ENCODE measurements at places on chromosomes 2 and 18.
A peak's percentile ranks its signal among the peaks of the same experiment; 100 is the strongest.

DNA sequence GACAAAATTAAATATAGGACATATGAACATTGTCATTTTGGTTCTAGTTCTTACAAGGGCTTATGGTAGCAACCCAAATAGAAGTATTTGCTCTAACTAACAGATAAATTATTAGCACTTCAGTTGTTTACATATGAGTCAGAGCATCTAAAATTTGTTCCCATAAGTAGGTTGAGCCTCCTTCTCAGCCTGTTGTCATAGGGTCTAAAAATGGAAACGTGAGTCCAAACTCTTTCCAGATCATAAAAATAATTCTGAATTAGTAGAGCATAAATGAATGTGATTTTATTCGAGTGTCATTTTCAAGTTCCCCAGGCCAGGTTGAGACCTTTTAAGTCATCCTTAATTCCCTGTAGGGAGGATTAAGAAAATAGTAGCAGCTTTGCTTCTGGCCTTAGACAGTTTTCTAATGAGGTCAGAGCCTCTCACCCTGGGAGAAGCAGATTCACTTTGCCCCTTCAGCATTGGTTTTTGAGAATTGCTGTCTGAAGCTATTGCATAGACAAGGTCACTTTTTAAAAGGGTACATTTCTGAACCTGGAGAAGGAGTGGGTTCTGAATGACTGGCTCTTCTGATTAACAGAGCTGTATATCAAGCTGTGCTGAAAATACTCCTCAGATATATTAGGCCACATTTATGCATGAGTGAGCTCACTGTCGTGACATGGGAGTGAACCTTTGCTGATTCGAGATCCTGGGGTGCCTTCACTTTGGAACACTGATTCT, 164.3 kb downstream of the NEDD4L start:
- DNase-seq, result no peak

- DNase-seq, result no peak
Observed at GRCh38 chr2:104443145-104443544, 410.8 kb upstream of the POU3F3 start.

DNA sequence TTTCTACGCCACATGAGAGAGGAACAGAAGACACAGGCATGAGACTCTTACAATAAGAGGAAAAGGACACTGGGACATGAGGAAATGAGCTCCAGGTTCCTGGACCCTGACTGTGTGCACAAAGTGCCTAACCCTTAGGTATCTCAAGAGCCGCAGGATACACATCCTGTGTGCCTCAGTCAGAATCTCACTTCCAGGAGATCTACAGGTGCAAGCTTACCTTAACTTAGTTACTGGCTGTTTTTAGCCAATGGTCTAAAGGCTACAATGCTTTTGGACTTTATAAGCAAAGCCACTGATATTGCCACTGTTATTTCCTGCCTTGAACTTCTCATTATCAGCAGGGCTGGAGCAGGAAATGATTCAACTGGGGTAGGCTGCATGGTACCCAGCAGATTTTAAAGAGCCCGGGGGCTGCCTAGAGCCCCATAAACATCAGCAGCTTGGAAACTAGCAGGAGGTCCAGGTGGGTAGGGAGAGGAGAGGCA, 254.4 kb downstream of the ZNF521 start:
- no peak for DNase-seq

GRCh38 chr2:100018341-100019193, 123.8 kb downstream of the AFF3 start:
- peak; percentile 67 for DNase-seq

DNA sequence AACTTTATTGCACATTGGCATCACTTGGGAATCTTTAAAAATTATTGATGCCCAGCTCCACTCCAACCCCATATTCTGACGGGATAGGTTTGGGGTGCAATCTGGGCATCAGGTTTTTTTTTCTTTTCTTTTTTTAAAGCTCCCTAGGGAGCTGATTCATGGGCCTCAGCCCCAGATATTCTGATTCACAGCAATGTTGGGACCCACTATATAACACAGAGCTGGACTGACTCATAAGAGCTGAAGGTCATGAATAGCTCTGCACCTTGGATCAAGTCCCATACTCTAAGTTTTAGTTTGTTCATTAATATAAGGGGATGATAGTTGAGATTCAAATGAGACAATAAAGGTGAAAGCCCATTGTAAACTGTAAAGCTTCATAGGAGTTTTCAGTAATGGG, 191.1 kb upstream of the REV1 start:
- DNase-seq, result peak; percentile 53

GRCh38 chr18:5673616-5674015, 129.8 kb upstream of the EPB41L3 start:
- no peak for DNase-seq

GRCh38 chr2:203798296-203799087, 69.1 kb upstream of the CTLA4 start:
- DNase-seq, result no peak

- DNase-seq, result no peak
Observed at GRCh38 chr2:64649626-64650025, 4.1 kb downstream of the SERTAD2 start.

DNA sequence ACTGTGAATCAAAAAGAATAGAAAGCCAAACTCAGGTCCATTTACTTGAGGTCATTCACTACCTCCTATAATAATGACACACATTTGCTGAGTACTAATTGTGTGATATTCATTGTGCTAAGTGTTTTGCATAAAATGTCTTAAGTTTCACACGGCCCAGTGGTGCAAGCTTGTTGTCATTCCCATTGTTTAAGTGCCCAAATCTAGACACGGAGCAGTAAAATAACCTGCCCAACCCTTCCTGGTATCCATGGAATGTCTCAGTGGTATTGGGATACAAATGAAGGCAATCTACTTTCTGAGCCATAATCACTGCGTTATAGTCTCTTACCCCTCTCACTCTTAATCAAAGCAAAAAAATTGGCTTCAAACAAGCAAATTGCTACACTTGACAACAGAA, 233.3 kb downstream of the NCKAP5 start:
- no peak for DNase-seq

- no peak for DNase-seq
Observed at GRCh38 chr18:37230768-37231167, 334.8 kb downstream of the CELF4 start.

DNA sequence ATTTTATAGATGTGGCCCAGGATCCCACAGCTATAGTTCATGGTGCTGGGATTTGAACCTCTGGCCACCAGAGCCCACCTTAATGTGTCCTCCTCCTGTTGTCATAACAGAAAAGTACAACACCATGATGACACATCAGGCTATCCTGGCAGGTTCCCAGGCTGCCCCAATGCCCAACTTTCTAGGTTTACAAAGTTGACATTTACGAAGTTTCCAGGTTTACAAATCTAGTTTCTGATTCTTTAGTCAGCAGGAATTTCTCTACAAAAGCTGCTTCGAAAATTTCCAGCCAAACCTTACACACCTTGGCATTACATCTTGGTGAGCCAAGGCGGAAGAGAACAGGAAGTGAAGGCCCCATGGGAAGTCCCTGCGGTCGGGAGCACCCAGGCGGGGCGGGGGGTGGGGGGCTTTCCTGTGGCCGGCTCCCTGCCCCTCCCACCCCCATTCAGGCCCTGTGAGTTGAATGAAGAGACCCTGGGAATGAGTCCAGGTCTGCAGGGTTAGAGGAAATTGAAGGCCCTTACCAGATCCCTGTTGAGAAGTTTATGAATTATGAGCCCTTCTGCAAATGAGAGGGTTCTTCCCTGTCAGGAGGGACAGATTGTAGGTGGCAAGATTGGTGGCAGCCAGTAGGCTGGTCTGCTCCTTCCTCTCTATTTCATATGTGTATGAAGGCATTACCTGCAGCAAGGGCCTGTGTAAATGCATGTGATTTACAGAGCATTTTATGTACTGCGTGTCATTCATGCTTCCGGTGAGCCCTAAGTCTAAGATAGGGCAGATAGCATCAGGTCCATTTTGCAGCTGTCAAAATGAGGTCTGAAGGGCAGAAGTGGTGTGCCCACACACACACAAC, 11.1 kb upstream of the IL1RN start:
- DNase-seq, result no peak

DNA sequence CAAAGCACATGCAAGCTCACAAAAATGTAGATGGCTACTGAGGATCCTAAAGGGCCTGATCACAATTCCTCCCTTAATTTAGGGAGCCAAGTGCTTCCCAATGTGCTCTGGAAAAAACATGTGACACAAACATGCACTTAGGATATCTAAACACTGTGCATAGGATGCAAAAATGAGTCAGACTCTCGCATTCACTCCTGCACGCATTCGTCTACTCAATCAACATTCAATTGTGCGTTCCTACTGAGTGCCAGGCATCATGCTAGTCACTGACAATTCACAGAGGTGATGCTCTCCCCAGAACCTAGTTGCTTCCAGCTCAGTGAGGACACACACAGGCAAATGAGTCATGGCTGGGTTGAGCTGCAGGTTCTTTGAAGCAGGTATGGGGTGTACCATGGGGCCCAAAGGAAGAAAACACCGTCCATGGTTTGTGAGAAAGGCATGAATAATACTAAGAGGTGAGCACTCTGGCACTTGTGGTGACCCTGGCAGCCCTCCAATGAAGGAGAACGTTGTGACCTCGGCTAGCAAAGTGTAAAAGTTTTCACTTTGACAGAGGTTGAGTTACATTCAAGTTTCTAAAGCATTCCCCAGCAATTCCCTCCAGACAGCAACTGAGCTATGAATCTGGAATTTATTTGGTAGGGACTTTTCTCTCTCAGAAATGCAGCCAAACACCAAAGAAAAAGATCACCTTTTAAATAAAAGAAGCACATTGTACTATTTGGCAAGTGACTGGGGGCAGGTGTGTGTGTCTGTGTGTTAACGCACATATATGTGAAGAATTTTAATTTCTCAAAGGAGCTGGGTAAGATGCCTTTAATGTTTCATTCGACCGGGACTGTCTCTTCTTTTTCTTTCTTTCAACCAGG, 173.3 kb downstream of the ALPK2 start:
- DNase-seq, result peak; percentile 18

DNA sequence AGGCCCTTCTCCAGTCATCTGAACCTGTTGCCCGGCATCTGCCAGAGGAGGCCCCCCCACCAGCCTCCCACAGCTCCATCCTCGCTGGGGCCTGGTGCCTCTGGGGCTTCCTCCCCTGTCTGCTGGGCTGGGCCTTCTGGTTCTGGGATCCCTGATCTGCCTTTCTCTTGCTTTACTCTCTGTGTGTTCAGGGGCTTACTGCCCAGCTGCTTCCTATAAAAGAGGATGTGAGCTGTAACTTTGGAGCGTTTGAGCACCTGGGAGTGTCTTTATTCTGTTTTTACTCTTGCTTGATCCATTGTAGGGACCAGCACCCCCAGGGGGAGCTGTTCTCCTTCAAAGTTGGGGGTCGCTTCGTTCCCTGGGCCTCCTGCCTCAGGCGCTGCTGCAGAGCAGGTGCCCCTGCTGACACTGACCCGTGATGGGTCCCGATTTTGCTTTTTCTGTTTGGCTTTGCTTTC, 23.1 kb upstream of the FAHD2A start:
- DNase-seq, result no peak

- no peak for DNase-seq
Observed at GRCh38 chr2:147569426-147569825, 275.4 kb upstream of the ACVR2A start.

DNA sequence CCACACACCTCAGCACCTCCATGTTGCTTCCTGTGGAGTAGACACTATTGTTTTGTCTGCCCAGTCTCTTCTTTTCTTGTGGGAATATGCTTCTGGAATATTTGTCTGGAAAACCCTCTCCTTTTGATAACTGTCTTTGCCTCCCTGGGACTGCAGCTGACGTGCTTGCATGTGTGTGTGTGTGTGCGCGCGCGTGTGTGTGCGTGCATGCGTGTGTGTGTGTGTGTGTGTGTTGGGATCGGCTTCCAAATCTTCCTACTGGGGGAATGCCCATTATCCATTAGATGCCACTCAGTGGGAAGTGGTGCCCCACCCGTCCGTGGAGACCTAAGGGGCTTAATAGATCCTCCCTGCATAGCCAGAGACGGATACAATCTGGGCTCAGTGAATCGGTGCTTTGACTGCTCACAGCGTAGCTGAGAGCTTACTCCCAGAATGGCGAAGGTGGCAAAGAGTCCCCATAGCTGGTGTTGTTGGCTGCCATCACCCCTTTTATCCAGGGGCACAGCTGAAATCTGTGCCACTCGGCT, 86.9 kb downstream of the RRM2 start:
- DNase-seq, result no peak

GRCh38 chr2:131045286-131046027, 47.8 kb downstream of the FAM168B start:
- no peak for DNase-seq

DNA sequence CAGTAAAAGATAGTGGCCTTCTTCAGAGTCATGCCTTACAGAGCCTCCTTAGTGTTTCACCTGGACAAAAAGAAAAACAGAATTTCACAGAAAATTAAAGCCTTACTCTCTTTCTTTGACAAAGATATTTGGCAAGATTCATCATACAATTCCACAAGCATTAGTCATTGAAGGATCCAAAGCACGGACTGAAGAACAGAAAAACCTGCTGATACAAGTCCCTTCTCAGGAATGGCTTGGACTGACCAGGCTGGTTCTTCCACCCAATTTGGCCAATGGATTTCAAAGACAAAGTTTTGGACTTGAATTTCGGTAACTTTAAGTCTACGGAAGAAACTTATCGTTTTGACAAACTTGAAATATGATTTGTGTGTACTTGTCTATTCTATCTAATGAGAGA, 39.1 kb upstream of the GALNT3 start:
- DNase-seq, result peak; percentile 77

DNA sequence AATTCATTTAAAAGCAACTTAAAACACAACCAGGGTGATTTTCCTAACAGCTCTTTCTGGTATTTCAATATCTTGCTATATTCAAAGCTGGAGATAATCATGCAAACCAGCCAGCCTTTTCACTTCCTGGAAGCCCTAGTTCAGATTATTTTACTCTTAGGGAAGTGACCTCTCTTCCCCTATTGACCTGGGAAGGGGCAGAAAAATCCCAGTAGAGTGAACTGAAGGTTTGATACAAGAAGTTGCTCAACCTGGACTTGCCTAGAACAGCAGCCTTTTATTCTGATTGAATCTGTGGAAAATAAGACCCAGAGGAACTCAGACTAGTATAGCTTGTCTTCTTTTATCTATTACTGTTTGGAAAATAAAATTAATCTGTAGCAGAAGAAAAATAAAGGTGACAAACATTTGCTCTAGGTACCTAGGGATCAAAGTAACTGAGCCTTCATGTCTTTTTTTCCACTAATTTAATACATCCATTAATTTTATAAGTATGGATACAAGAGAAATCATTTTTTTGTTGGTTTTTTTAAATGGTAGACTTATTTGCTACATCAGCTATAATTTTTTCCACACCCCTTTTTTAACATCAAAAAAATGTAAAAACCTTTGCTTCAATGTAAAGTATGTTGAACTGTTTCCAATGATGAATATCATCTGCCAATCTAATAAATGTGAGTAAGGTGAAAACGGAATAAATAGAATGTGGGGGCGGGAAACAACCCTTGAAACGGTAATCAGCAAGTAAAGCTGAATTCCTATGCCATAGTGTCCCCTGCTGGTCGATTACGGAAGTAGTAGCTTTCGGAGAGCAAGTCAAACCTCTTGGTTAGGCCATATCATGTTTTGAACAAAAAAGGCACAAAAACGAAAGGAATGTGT, 629.9 kb downstream of the NRXN1 start:
- peak; percentile 69 for DNase-seq

GRCh38 chr2:64119369-64119768, 24.9 kb downstream of the PELI1 start:
- DNase-seq, result no peak

GRCh38 chr2:75328156-75328555, 128.8 kb upstream of the TACR1 start:
- no peak for DNase-seq

GRCh38 chr18:63903851-63904570, 3.7 kb upstream of the SERPINB10 start:
- no peak for DNase-seq
